ENCODE measurements at places on chromosomes 13 and 19. TPM values are rescaled to one million over a fixed set of nuclear protein-coding genes. Genes with fewer than 3 reads are reported as not detected.

Gene NFIX
- 89.1 TPM for polyA plus RNA-seq

Gene KCNN4
- 0.39 TPM for polyA plus RNA-seq

Gene RFX1
- 7.4 TPM for polyA plus RNA-seq

Gene SIGLEC14
- polyA plus RNA-seq: 1.6 TPM

Gene DACH1
- polyA plus RNA-seq: 6.5 TPM

Gene CRLF1
- 12.8 TPM for polyA plus RNA-seq

Gene BRCA2
- 2.6 TPM for polyA plus RNA-seq

Gene SHISA7
- polyA plus RNA-seq: 0.16 TPM

Gene WDR18
- 24.0 TPM for polyA plus RNA-seq

Gene SPHK2
- 7.1 TPM for polyA plus RNA-seq

Gene IGFL1
- polyA plus RNA-seq: not detected

Gene ADGRE2
- 0.50 TPM for polyA plus RNA-seq

Gene C19orf67
- not detected for polyA plus RNA-seq

Gene SLC27A5
- 3.6 TPM for polyA plus RNA-seq

Gene ATXN8OS
- 0.39 TPM for polyA plus RNA-seq

Gene ZNF439
- polyA plus RNA-seq: 5.3 TPM

Gene ACER1
- polyA plus RNA-seq: not detected

Gene UBE2S
- 45.8 TPM for polyA plus RNA-seq

Gene FAAP24
- 2.1 TPM for polyA plus RNA-seq

Gene SKA3
- polyA plus RNA-seq: 6.2 TPM

Gene ACP7
- polyA plus RNA-seq: 0.08 TPM

Gene SPACA4
- polyA plus RNA-seq: not detected

Gene CALR3
- polyA plus RNA-seq: not detected

Gene RASAL3
- polyA plus RNA-seq: 1.1 TPM

Gene NKG7
- polyA plus RNA-seq: 3.9 TPM

Gene ADAMTSL5
- 13.1 TPM for polyA plus RNA-seq

Gene DIRAS1
- 1.9 TPM for polyA plus RNA-seq

Gene LIN37
- 8.2 TPM for polyA plus RNA-seq

Gene B3GNT8
- 1.5 TPM for polyA plus RNA-seq

Gene ZNF615
- 12.5 TPM for polyA plus RNA-seq

Gene ZNF333
- 14.0 TPM for polyA plus RNA-seq

Gene SLC6A16
- 0.98 TPM for polyA plus RNA-seq

Gene DCT
- 0.23 TPM for polyA plus RNA-seq

Gene ICAM5
- 0.15 TPM for polyA plus RNA-seq

Gene S1PR5
- polyA plus RNA-seq: 1.1 TPM

Gene OLFM4
- 1.3 TPM for polyA plus RNA-seq

Gene FFAR1
- polyA plus RNA-seq: not detected

Gene SMIM44
- polyA plus RNA-seq: not detected

Gene CASP14
- not detected for polyA plus RNA-seq

Gene PGLYRP1
- not detected for polyA plus RNA-seq

Gene NDUFB7
- polyA plus RNA-seq: 158 TPM

Gene TPGS1
- polyA plus RNA-seq: 11.4 TPM

Gene ZNF761
- 5.2 TPM for polyA plus RNA-seq

Gene CD22
- 0.55 TPM for polyA plus RNA-seq

Gene IGFL4
- polyA plus RNA-seq: 6.0 TPM

Gene WDR62
- 3.9 TPM for polyA plus RNA-seq

Gene DNAJC15
- 20.0 TPM for polyA plus RNA-seq

Gene KLF2
- 81.0 TPM for polyA plus RNA-seq

All from muscle of back (tissue), 13 donors.